ENCODE measurements at places on chromosomes 4 and X.

GRCh38 chrX:101257448-101258258, 33.5 kb downstream of the TAF7L start:
- peak; percentile 35 for DNase-seq

DNA sequence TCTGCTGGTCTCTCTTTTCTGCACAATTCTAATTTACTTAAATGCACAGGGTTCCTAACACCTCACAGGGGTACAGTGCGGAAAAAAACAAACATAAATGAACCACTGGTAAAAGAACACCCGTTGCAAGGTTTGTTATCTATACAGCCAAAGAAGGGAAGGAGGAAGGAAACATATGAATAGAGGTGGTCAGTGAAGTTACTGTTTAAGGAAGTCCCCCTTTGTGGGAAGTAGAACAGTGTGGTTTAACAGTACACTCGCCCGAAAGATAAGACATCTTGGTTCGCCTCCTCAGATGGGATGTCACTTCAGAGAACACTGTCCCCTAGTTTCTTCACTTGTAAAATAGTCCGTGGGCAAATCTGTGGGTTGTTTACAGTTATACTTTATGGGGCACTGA, 57.5 kb downstream of the TEC start:
- DNase-seq = no peak

DNA sequence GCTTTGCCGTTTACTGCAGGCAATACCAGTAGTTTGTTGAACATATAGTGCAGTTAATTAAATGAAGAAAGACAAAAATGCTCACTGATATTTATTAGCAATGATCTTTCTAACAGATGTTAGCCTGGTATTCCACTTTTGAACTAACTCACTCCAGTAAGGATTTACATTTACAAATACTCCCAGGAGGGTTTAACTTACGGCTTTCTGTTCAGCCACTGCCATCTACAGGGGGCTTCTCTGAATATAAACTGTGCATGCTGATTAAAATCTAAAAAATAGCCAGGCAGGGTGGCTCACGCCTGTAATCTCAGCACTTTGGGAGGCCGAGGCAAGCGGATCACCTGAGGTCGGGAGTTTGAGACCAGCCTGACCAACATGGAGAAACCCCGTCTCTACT, 2.2 kb upstream of the SRD5A3 start:
- no peak for DNase-seq

- no peak for DNase-seq
Observed at GRCh38 chrX:113470166-113470565, 629.5 kb upstream of the AMOT start.

- no peak for DNase-seq
Observed at GRCh38 chr4:158538911-158539310, 17.2 kb downstream of the RXFP1 start.

DNA sequence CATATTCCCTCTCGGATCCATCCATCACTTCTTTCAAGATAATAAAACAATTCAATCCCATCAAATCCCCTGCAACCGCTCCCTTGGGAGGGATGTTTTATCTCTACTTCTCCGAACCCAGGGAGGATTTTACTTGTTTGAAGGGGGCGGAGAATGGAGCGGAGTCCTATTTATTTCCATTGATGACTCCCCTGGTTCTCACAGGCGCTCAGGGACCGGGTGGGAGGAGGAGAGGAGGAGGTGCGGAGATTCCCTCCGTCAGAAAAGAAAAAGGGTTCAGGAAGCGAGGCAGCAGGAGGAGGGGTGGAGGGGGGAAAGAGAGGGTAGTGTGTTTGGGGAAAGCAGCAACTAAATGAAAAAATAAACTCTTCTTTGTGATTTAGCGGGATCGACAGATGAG, 2.1 kb downstream of the NDNF start:
- DNase-seq = peak; percentile 48

DNA sequence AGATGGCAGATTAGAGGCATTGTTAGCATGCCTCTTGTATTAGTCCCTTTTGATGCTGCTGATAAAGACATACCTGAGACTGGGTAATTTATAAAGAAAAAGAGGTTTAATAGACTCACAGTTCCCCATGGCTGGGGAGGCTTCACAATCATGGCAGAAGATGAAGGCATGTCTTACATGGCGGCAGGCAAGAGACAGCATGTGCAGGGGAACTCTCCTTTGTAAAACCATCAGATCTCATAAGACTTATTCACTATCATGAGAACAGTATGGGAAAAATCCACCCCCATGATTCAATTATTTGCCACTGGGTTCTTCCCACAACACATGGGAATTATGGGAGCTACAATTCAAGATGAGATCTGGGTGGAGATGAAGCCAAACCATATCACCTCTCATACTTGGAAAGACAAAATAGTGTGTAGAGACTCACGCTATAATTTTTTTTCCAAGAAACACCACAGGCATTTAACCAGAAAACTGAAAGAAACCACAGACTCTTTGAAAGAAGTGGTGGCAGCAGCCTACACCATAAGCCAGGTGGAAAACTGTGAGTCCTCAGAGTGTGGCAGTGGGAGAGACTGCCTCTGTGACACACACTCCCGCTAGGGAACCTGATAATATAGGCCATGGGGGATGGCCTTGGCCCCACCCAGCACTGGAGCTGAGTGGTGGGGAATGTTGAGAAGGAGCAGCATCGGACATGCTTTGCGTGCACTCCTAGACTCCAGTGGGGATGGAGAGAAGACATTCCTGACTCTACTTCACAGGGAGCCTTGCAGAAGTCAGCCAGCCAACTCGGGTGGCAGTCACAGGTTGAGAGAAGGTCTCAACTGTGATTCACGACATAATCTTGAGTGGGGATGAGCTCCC, 51.5 kb downstream of the SLC2A9 start:
- no peak for DNase-seq

DNA sequence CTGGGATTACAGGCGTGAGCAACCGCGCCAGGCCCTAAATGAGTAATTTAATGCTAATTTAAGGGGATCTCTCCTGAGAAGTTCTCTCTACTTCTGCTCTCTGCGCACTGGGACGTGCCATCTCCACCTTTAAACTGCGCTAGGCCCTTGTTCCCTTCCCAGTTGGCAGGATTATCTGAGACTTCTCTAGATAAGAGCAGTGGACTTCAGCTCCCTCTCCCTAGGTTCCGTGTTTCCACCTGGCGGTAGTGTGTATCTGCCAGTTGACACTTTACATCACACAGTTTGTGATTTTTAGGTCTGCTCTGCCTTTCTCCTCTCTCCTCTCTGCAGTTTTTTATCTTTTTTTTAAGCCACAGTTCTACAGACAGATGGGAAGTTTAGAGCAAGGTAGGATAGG, 40.2 kb downstream of the ARHGAP10 start:
- DNase-seq = no peak

DNA sequence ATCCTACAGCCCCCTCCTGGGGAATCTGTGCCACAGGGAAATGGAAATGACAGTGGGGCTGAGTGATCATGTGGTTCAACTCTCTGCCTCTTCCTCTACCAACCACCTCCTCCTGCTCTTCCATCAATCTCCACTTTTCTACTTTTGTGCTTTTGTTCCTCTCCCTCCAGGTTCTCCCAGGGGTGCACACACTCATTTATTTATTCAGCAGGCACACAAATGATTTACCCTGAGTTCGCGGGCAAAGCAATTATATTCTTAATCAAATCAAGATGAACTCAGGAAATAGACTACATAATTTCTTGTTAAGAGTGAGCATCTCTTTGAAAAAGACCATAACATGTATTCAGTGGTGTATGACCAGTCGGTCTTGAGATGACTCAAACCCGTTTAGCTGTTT, 69.2 kb downstream of the VCX3A start:
- DNase-seq = no peak

DNA sequence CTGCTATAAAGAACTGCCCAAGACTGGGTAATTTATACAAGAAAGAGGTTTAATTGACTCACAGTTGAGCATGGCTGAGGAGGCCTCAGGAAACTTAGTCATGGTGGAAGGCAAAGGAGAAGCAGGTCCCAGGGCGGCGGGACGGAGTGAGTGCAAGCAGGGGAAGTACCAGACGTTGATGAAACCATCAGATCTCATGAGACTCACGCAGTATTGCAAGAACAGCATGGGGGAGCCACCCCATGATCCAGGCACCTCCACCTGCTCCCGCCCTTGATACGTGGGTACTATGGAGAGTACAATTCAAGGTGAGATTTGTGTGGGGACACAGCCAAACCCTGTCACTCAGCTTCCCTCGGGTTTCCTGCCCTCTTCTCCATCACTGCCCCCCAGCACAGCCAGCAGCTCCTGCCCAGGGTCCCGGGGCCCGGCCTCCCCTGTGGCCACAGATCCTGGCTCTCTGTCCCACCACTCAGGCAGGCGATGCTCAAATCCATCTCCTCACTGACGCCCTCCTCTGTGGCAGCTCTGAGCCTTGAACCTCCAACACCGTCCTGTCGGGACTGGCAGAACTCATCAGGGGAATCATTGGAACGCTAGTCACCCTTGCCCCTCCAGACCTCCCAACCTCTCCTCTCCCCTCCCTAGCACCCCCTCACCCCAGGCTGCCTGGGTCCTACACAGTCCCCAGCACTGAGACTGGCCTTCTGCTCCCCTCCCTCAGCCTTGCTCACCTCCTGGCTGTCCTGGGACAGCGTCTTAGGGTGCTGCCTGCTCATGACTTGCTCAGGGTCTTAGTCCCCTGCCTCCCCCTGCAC, 37.6 kb downstream of the FGFRL1 start:
- DNase-seq = no peak

GRCh38 chr4:8181844-8182243, 17.2 kb upstream of the SH3TC1 start:
- DNase-seq = no peak

GRCh38 chr4:56200275-56200674, 187.0 kb downstream of the AASDH start:
- peak; percentile 19 for DNase-seq

DNA sequence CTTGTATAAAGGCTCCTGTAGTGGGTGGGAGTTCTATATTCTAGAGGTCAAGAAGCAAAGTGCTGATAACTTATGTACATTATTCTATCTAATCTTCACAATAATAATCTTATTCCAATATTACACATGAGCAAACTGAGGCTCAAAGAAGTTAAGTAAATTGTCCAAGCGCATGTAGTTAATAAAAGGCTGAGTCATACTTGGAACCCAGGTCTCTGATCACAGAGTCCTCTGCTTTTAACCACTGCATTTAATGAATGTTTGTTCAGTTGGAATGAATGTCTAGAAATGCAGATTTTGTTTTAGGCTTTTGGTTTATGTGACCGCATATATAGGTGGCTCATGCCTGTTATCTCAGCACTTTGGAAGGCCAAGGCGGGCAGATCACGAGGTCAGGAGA, 88.4 kb upstream of the PAQR3 start:
- no peak for DNase-seq

GRCh38 chrX:15747626-15748173, 9.6 kb downstream of the CA5B start:
- DNase-seq = no peak

DNA sequence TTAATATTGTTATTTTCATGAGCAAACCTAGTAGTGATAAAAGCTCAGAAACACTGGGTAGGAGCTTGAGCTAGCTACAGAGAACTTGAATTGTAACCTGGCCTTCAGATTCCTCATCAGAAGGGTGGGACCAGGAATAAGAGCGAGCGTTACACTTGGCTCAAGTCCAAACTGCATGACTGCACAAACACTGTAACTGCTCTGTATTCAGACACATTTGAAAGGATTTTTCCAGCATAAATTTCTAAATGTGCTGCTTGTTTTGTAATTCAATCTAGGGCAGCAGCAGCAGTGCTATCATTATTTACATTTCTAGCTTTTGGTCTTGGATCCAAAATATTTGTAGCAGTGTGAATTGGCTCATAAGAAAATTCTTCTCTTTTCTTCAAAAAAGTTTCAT, 133.0 kb upstream of the TMLHE start:
- DNase-seq = no peak

- DNase-seq = no peak
Observed at GRCh38 chr4:169530048-169530447, 82.3 kb downstream of the NEK1 start.

- peak; percentile 35 for DNase-seq
Observed at GRCh38 chrX:63658920-63659319, 126.1 kb downstream of the ARHGEF9 start.

DNA sequence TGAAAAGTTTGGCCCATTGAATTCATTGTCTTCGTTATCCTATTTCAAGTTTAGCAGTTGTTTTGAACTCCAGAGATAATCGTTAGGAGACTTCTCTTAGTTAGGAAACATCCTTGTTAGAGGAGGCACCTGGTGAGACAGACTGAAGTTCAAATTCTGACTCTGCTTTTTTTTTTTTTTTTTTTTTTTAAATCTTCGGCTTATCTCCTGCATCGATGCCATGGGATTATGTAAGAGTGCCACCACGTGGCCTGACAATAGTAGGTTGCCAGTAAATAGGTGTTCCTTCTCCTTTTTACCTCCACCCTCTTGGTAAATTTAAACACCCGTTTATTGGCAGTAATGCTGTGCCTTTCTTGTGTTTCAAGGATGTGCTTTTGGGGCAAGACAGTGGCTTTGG, 149.3 kb downstream of the SOWAHB start:
- no peak for DNase-seq

- no peak for DNase-seq
Observed at GRCh38 chrX:13043938-13044337, 482 bp downstream of the FAM9C start.

- no peak for DNase-seq
Observed at GRCh38 chr4:39936565-39937418, 40.9 kb downstream of the PDS5A start.

GRCh38 chrX:3592184-3592583, 121.3 kb downstream of the PRKX start:
- no peak for DNase-seq

- DNase-seq = no peak
Observed at GRCh38 chrX:121655276-121655675, 607.9 kb downstream of the GLUD2 start.

GRCh38 chrX:143121477-143121876, 95.7 kb downstream of the SPANXN4 start:
- no peak for DNase-seq

GRCh38 chr4:101835121-101835904, 44.8 kb downstream of the BANK1 start:
- peak; percentile 15 for DNase-seq

DNA sequence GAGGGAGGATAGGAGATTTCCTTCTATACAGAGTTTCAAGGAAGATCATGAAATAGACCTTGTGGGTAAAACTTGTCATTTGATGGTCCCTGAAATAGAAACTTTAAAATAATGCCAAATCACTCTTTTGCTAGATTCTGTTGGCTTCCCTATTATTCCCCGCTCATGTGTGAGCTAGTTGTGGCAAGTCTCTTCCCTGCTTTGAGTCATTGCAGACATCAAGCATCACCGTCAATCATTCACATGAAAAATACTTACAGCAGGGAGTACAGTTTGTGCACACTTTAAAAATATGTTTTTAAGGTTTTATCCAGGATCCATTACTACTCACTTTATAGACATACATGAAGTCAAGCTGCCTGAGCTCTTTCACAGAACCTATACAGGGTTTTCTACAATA, 35.2 kb upstream of the INPP4B start:
- no peak for DNase-seq

GRCh38 chr4:65007841-65008439, 598.7 kb upstream of the TECRL start:
- peak; percentile 8 for DNase-seq

Data from fibroblast of skin of right quadriceps (primary cell).